ENCODE measurements at places on chromosomes 6 and 20.
A peak's percentile ranks its signal among the peaks of the same experiment; 100 is the strongest.

- no peak for DNase-seq
These were observed 75.3 kb downstream of the SLC23A2 start for GRCh38 chr20:4925842-4926530.

DNA sequence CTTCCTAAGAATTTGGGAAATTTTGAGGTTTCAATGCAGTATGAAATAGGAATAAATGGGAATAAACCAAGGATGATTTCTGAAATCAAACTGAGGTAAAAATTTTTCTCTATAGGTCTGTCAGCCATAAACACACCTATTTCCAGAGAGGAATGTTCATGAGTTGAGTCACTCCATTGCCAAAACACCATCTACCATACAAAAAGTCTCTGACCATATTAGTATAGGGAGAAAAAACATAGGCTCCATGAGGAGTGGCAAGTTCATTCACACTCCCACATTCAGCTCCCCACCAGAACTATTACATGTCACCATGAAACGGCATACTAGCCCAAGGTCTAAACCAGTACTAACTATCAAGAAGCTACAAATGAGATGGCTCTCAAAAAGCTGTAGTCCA is 9.6 kb downstream of the ZNF318 start:
- DNase-seq = no peak

DNA sequence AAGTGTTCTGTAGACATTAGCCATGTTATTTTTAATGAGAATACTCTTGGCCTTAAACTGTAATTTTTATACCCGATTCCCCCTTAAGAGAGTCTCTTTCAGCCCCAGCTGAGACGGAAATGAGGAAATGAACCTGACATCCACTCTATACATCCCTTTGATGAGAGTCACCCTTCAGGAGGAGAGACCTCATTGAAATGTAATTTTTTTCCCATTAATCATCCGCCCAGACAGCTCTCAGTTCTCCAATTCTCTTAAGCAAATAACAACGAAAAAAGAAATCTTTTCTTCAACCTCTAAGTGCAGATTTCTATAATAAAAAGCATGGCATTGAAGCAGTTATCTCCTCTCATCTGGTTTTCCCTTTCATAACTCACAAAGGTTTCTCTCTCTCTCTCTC is 243.8 kb upstream of the PMEPA1 start:
- DNase-seq = peak; percentile 26

DNA sequence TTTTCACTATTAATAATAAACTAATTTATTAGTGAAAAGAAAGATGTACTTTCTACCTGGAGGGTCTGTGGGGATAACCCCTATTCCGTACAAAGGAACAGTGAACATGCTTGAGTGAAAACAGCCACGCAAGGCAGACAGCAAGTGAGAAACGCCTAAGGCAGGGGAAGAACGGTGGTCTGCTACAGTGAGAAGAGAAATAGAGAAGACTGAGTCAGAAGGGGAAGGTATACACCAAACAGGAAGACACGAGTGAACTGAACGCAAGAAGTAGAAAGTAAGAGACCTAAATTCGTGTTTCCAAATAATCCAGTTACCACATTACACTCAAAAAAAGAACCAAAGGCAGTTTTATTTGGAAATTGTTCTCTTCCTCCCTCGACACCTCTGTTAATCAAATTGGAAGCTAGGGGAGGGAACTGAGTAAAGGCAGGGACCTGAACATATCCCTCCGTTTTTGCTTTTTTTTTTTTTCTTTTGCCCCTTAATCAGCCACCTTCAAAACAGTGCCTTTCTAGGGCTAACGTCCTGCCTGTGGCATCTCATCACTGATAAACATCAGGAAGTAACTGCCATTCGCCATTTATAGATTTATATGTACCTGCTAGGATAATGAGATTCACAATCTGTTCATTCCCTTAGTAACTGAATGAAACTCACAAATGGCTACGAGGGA is 48.9 kb downstream of the ATXN1 start:
- no peak for DNase-seq

GRCh38 chr6:157268396-157268795 is 54.9 kb downstream of the TMEM242 start:
- DNase-seq = no peak

GRCh38 chr6:30614843-30615218 is 2.2 kb downstream of the PPP1R10 start:
- peak; percentile 89 for DNase-seq

DNA sequence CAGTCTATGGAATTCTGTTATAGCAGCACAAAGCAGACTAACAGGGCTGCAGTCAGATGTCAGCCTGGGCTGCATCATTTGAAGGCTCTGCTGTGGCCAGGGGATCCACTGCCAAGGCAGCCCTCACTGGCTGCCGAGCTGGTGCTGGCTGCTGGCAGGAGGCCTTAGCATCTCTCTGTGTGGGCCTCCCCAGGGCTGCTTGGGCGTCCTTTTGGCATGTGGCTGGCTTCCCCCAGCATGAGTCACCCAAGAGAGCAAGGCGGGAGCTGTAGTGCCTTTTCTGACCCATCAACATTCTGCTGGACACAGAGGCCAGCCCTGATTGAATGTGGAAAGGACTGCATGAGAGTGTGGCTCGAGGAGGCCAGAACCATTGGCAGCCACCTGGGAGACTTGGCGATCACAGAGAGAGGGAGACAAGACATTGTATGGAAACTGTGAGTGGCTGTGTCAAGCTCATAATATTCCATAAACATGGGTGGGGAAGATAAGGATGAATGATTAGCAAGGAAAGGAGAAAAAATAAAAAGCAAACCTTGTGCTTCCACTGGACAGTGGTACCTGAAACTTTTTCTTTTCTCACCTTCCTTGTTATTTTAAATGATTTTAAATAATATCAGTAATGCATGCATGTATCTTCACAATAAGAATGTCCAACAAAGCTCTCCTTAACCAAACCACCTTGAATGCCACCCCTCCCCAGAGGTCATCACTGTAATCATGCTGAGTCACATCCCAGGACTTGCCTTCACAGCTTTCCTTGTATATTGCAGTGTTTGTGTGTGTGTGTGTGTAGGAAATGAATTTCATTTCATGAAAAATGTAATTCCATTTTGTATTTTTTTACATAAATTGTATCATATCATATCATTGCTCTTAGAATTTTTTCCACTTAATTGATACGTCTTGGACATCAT is 55.0 kb upstream of the VSX1 start:
- DNase-seq = peak; percentile 82

GRCh38 chr6:21589352-21590345 is 3.9 kb upstream of the SOX4 start:
- peak; percentile 63 for DNase-seq
